ENCODE measurements at places on chromosomes 6 and 20.
A peak's percentile ranks its signal among the peaks of the same experiment; 100 is the strongest.

DNA sequence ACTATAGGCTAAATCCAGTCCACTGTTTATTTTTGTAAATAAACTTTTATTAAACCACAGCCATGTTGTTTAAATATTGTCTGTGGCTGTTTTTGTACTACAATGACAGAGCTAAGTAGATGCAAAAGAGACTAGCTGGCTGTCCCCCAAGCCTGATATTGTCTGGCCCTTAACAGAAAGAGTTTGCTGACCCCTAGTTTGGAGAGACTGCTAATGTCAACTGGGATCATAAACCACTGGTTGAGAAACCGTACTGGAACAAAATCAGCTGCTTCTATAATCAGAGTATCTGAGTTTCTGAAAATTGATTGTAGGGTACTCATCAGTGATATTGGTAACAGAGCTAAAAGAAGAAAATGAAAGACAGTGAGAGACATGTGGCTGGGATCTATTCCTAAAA is 102.6 kb upstream of the FAM184A start:
- DNase-seq, result no peak

DNA sequence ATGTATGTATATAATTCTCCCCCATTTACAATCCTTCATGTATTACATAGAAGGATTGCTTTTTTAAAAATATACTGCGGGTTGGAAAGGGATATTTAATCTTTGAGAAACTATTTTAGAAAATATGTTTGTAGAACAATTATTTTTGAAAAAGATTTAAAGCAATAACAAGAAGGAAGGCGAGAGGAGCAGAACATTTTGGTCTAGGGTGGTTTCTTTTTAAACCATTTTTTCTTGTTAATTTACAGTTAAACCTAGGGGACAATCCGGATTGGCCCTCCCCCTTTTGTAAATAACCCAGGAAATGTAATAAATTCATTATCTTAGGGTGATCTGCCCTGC is 3.6 kb downstream of the FOXC1 start:
- DNase-seq, result no peak

DNA sequence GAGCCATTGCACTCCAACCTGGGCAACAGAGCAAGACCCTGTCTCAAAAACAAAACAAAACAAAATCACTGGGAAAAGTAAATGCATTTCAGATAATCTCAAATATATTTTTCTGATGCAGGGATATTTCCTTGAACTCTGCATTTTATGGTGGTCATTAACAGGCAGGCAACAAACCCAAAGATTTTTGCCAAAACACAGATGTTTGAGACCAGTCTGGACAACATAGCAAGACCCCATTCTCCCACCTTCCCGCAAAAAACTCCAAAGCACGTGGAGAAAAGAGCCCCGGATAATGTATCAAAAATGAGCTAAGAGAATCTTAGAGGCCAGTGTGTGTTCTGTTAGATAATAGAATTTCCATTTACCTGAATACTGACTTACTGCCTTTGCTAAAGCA is 44.3 kb downstream of the SLC9A8 start:
- DNase-seq, result no peak

- DNase-seq, result no peak
These were observed 7.6 kb downstream of the LEMD2 start for GRCh38 chr6:33781131-33781975.

DNA sequence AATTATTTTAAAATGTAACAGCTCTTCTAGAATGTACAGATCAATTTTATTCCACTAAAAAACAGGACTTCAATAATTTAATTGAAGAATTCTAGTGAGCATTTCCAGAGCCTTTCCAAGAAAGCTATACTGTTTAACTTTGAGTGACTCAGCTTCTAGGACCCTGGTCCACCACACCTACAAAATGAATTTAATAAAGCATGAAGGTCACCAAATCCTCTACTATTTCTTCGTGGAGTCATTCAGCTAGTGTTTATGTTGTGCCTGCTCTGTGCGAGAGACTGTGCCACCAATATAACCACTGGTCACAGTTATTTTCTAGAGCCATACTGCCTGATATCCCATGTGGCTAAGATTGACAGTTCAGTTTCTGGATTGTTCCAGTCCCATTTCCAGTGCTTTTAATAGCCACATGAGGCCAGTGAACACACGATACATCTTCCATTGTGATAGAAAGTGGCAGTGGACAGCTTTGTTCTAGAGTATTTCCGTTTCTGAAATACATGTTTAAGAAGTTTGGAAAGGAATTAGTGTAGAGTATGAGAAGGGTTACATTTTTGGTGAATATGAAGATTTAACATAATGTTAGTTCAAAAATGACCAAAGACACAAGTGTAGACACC is 160.7 kb downstream of the MTHFD1L start:
- no peak for DNase-seq

GRCh38 chr6:46011188-46012085 is 4.2 kb downstream of the CLIC5 start:
- peak; percentile 78 for DNase-seq

GRCh38 chr6:134902074-134902861 is 47.6 kb downstream of the ALDH8A1 start:
- no peak for DNase-seq

GRCh38 chr6:111900735-111901134 is 27.5 kb upstream of the FYN start:
- DNase-seq, result no peak

DNA sequence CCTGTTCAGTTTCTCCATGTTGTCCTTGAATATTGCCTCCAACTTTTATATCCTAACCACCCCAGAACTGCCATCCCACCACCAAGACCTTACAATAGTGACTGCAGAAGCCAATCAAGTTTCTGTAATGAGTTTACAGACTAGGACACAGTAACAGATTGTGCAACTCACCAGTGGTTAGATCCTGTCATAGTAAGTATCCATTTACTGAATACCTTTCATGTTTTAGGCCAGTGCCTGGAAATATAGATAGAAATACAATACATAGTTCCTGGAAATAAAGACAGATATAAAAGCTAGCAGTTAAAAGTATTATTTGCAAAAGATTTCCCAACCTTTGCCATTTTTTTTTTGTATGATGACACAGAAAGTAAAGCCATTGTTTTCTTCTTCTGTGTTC is 471.8 kb upstream of the BTBD3 start:
- no peak for DNase-seq

DNA sequence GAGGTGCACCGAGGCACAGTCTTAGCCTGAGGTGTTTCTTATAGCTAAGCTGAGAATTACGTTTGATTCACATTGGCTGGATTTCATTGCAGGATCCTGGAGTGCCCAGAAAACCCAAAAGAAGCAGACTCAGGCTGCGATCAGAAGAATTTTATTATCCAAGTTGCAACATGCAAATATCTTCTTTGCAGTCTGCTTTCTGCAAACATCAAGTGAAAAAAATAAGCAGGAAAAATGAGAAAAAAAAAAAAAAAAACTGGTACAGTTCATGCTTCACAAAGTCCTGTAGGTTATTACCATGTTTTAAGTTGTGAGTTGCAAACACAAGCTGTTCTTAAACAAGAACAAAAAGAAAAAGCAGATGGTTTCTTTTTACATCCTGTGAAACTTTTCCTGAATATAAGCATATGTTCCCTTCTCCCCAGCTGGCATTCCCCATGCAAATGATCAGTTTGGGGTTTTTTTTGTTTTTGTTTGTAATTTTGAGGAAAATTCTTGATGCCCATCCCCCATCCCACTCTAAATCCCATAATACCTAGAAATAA is 349.0 kb downstream of the CBLN4 start:
- no peak for DNase-seq

- DNase-seq, result no peak
These were observed 463.4 kb downstream of the MAFB start for GRCh38 chr20:40225596-40225995.

DNA sequence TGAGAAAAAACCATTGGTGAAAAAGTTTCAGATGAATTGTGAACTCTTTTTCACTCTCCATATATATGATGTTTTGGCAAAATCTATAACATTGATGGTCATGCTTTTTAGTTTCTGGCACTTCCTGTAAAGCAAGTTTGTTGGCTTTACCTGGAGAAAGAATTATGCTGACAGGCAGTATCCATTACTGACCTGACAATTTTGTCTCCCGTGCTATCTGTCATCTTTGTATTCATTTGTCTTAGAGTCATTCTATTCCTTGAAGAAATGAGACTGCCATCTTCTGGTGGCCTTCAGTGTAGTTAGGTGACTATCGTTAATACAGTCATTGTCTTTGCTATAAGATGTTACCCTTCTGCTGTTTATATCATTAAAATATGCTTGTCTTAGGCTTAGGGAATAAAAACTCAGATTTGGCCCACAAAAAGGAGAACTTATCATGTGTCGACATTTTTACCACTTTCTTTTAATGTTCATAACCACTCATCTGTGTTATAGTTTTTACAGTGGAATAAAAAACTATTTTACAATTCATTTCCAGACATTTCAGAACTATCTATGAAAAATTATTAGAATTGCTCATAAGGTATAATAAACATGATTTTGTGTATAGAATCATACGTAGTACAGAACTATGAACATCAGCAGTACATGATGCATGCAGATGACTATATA is 707.0 kb downstream of the EPM2A start:
- DNase-seq, result peak; percentile 13

DNA sequence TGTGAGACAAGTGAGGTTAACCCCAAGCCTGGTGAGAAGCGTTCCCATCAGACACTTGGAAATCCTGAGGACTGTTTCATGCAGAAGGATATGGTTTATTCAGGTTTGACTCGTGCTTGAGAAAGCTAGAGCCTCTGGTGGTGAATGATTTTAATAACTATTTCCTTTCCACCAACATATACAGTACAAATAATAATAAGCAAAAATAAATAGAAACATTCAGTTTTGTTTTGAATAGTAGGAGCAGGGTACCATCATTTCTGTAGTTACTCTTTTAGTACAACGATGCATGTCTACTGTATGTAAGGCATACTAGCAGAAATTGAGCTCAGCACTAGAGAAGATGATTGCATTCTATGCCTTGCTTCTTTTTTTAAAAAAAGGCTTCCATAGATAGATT is 33.5 kb downstream of the PLG start:
- no peak for DNase-seq

DNA sequence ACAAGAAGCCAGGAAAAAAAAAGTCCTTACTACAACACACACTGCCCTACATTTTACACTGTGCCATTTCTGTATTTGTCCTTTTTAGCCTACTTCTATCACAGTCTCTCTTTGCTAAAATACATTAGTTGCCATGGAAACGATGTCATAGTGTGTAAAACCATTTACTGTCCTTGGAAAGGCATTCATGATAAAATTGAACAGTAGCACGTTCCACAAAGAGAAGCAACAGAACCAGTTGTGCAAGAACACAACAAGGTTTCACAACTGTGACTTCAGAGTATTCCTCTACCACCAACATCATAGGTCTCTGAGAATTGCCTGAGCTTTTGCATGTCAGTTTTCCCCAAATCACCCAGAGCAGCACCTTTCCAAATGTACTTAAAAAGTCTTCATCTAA is 20.5 kb downstream of the FYN start:
- peak; percentile 41 for DNase-seq

GRCh38 chr6:1940381-1940780 is 305.0 kb downstream of the GMDS start:
- DNase-seq, result no peak

DNA sequence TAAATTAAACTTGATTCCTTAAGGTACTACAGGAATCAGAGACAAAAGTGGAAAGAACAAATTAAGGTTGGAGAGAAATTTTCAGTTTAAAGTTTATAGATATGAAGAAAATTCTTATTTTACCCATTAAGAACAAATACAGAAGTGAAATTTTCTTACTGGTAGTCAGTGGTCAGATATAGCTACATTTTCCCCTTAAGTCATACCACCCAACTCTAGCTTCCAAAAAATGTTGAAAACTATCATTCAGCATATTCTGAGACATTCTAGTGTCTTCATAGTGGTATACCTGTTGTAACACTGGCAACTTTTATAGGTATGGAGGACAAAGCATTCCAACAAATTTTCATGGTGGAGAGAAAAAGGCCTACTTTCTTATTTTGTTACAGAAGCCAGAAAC is 15.6 kb upstream of the SUMO4 start:
- DNase-seq, result no peak

GRCh38 chr6:142301651-142302391 is at the start of gene ADGRG6:
TSS of gene ADGRG6 (plus strand) at chr6:142302007. CDS start at chr6:142302330, 323 bp downstream.
- peak; percentile 20 for DNase-seq

DNA sequence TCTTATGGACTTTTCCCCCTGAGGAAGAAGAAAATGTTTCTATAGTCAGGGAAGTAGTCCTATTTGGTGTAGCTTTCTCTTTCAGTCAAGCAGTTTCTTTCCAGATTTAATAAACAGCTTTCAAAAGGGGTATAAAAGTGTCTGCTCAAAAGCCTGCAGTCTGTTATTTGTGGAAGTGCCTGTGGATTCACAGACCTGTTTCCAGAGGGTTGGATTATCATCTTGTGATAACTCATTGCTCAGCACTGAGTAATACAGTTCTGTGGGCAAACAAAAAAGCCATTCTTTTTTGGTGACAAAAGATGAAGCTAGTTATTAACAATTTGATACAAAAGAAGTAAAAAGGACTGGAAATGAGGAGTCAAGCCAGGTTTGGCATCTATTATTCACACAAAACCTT is 358.2 kb upstream of the ID4 start:
- DNase-seq, result no peak

DNA sequence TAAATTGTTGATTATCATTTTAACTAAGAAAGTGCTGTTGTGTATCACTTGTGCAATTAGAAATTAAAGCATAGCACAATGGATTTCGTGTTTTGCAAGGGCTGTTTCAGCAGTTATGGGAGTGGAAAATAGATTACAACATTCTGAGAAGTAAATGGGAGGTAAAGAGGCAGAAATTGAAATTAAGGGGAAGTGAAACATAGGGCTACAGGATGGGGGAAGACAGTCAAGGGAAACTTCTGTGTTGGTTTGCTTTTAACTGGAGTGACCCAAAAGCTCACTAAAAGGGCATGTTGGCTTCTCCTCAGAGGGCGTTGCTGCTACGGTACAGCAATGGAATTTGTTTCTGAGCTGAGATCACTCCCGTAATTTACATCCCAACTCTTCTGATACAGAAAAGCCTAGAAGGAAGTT is 147.5 kb downstream of the BCAS1 start:
- DNase-seq, result no peak

GRCh38 chr6:16618962-16619361 is 142.3 kb downstream of the ATXN1 start:
- no peak for DNase-seq

GRCh38 chr6:108556866-108557493 is 3.7 kb upstream of the FOXO3 start:
- DNase-seq, result no peak

- no peak for DNase-seq
These were observed 483 bp downstream of the SMIM26 start for GRCh38 chr20:18567739-18568091.

Data from CD4-positive, alpha-beta memory T cell (primary cell).